Fibroblast of skin of left quadriceps (primary cell): ENCODE measurements at places on chromosomes 16 and 17.

GRCh38 chr17:20246692-20247091 is 220.6 kb downstream of the LGALS9B start:
- no peak for DNase-seq

DNA sequence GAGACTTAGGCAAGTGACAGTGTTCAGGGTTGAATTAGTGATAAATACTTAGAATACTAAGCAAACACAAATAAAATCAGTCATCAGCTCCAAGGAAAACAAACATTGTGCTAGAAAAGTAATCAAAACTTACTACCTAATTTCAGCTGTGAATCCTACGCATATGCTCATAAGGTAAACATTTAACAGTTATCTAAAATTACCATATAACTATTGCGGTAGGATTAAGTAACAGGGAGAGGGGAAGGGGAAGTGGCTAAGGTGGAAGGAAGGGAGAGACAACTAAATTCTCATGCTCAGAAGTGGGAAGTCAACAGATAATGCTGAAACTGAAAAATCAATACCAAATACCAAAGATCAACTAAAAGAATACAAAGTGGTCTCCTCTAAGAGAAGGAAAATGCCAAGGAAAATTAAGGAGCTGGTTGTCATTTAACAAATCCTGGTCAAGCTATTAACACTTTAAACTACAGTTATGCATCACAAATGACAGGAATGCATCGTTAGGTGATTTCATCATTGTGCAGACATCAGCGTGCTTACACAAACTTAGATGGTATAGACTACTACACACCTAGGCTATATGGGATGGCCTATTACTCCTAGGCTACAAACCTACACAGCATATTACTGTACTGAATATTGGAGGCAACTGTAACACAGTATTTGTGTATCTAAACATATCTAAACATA is 20.0 kb downstream of the USP32 start:
- no peak for DNase-seq

DNA sequence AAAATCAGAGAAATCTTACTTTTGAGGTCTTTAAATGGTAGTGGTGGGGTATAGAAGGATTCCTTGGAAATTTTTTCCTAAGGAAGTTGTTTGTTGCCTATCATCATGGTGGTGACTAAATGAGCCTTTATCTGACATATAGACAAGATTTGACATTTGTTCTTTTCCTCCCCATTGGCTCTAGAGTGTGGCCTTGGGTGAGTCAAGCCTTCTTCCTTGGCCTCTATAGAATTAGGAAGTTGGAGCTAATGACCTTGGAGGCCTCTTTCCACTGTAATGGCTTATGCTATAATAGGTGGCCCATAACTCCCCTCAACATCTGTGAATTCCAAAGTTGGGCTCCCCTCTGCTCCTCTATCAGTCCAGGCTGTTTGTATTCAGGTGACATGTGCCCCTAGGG is 79.1 kb upstream of the HNF1B start:
- no peak for DNase-seq

DNA sequence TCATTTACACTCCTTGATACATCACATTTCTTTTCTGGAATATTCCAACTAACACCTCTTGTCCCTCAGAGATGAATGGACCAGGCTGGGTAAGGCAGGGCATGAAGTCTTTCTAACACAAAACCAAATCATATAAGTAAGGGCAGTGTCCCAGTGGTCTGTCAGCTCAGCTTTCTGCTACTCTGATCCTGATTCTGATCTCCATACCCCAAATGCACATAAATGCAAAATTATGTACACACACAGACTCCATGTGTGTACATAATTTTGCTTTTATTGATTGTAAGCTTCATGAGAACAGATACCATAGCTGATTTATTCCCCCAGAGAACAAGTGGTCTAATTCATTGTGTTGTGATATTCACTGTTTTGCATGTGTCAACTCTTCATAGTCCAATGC is 47.9 kb downstream of the NOG start:
- DNase-seq = no peak

DNA sequence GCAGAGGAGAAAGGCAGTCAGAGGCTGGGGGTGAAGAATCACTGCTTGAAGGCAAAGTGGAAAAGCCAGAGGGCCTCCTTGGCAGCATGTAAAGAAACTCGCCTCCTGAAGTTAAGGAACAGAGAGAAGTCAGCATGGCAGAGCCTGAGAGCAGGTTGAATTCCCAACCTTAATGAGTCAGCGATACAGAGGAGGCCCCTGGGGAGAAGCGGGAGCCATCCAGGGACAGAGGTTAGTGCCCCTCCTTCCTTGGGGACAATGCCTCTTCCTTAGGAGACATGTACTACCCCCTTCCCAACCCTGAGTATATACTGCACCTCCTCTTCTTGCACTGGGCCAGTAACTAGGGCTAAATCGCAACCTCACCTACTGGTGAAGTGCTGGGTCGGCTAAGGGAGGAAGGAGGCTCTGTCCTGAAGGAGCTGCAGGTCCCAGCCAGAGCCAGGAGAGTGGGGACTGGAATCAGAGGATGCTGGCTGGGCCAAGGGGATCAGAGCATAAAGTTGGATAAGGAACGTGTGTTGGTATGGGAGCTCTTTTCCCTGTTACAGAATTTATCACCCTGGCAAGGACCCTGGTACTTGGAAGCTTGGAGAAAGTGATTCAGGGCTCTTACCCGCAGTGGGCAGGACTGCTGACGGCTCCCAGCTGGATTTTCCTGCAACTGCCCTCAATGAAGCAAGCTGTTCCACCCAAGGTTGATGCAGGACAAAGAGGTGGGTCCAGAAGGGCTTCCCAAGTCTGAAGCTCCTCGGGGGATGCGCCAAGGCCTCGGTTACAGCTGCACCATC is 5.4 kb upstream of the AANAT start:
- no peak for DNase-seq

- no peak for DNase-seq
Observed at GRCh38 chr17:10344816-10345215, 28.0 kb downstream of the MYH13 start.

DNA sequence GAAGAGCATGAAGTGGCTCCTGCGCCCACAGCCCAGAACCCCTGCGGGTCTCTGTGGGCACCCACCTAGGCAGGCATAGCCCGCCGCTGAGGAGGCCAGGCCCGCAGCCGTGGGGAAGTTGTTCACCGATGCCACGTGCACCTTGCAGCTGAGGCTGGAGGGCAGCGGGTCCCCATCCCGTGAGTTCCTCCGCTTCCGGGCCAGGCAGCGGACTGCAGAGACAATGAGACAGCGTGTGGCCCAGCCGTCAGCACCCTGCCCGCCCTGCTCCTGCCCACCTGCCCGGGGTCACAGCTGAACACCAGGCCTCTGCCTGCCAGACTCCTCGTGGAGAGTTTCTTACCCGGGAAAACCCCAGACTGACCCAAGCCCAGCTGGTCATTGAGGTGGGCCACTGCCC is 5.5 kb downstream of the MVD start:
- no peak for DNase-seq

DNA sequence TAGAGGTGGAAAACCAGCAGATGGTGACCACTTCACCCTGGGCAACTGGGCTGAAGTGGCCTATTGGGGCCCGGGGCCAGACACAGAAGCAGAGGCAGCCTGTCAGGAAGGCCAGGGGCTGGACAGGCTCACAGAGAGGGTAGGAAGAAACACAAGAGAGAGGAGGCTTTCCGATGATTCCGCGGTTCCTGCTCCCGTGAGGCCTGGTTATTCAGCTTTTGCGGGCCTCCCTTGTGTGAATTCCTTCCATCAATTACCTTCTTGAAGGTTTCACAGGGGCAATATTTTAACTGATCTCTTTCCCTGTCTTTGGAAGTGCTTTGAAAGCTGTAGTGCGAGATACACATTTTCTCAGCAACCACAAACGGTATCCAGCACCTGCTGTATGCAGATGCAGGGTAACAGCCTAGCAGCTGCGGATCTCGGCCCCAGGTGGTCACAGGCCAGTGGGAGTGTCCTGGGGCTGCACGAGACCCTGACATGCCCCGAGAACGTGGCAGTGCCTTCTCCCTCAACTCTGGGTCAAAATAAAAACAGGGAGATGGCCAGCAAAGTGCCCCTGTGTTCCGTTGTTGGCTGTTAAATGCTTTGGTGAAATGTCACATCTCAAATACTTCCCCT is 11.6 kb upstream of the CMIP start:
- DNase-seq = no peak

DNA sequence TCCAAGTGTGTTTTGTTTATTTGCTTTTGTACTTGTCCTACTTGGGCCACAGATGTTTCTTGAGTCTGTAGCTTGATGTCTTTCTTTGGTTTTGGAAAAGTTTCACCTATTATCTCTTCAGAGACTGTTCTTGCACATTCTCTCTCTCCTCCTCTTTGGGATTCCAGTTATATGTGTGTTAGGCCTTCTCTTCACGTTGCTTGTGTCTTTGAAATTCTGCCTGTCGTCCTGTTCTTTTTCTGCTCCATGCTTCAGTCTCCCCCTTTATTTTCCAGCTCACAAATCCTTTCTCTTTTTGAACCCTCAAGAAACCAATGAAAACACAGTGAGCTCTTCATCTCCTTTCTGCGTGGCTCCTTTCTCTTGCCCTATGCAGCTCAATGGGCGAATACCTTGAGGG is 7.9 kb downstream of the VPS35L start:
- DNase-seq = no peak

- DNase-seq = no peak
Observed at GRCh38 chr16:57537581-57538234, 1.3 kb upstream of the CCDC102A start.

- no peak for DNase-seq
Observed at GRCh38 chr16:69451166-69451565, 26.7 kb downstream of the CYB5B start.
